LNCaP clone FGC (cell line): ENCODE measurements at places on chromosomes 13 and 19.

DNA sequence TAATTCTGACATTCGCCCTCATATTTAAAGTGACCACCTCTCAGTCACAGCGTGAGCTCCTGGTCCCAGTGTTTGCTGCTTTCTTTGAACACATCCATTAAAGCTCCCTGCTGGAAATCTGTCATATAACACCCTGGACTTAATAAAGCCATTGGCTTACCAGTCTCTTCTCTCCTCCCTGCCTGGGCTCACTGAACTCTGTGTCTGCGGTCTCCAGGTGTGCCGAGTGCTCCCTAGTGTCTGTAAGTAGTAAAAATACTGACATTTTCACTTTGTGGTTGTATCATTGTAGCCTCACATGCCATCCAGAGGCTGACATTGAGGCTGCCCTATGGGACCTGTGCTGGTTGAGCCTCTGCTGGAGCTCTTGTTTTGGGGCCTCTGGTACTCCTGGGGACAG, 2.6 kb upstream of the PSG11 start:
- no peak for DNase-seq

GRCh38 chr19:45352471-45352870, 11.9 kb downstream of the KLC3 start:
- no peak for DNase-seq

DNA sequence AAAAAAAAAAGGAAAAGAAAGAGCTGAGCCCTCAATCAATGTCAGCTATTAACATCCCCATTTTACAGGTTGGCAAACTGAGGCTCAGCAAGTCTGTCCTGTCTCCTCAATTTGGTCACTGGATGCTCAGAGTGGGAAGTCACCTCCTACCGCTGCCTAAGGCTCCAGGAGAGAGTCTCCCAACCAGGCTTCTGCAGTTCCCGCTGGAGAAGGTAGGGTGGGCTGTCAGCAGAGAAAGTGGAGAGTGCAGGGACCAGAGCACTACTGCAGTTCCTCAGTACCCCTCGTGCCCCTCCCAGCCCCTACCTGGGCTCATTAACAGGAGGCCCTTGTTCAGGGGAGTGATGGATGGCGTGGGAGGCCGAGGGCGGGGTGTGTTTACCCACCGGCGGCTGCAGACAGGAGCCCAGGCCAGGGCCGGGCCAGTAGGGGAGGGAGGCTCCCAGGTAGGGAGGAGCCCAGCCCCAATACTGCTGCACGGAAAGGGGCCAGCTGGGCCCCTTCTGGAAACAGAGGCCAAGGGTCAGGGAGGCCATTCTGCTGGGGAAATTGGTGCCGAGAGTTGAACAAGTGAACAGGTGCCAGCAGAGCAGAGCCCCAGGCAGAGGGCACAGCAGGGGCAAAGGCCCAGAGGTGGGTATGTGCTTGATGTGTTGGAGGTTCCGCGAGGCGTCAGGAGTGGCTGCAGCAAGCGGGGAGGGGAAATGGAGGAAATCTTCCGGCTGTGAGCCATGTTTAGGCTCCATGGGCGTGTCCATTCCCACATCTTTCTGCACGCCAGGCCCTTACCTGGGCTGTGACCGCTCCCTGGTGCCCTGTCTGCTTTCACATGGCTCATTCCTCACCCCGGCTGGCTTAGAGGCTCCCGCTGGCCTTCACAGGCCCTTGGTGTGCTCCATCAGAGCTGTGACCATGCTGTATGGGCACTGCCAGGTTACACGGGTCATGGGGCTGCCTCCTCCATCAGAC, 7.6 kb upstream of the COMP start:
- DNase-seq: no peak

- no peak for DNase-seq
Measured at GRCh38 chr19:10682397-10683063, 18.7 kb upstream of the QTRT1 start.

DNA sequence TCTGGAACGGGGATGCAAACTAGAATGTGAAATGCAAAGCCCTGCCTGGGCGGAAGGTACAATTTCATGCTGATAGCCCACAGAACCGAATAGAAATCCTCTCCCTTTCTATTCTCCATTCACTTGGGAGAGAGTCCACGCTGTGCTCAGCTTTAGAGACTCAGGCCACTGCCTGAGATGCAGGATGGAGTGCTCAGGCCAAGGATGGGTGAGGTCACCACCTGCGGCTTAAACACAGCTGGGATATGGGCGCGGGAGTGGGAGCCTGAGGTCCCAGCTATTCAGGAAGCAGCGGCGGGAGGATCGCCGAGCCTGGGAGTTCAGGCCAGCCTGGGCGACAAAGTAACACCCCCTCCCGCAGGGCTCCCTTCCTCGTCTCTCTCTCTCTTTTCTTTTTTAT, 446 bp upstream of the ZNF83 start:
- DNase-seq: no peak

- peak; percentile 30 for DNase-seq
Measured at GRCh38 chr19:57103573-57104277, 16.1 kb upstream of the USP29 start.

GRCh38 chr13:22121146-22121739, 450.4 kb downstream of the FGF9 start:
- DNase-seq: no peak

- DNase-seq: no peak
Measured at GRCh38 chr13:51311957-51312520, 27.5 kb upstream of the SERPINE3 start.

DNA sequence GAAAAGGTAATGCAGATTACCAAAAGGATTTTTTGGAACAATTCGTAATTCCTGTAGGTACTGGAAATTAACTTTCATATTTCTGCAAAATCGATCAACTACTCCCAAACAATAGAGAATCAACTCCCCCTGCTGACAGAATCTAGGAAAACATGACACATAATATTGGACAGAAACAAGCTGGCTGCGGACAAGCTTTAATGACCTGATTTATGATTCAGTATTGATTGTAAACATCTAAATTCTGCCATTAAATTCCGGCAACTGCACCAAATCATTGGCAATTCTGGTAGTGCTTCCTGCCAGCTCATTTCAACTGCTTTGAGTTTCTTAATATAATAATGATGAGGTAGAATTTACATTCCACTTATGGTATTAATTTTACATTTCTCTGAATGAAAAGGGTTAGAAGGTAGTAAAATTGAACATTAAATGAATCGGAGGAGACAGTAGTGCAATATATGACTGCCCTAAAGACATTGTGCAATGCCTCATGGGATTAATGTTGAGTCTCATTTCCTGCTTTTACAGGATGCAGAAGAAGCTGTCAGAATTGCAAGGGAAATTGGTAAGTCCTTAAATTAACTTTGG, 146.5 kb downstream of the PCCA start:
- DNase-seq: peak; percentile 10

DNA sequence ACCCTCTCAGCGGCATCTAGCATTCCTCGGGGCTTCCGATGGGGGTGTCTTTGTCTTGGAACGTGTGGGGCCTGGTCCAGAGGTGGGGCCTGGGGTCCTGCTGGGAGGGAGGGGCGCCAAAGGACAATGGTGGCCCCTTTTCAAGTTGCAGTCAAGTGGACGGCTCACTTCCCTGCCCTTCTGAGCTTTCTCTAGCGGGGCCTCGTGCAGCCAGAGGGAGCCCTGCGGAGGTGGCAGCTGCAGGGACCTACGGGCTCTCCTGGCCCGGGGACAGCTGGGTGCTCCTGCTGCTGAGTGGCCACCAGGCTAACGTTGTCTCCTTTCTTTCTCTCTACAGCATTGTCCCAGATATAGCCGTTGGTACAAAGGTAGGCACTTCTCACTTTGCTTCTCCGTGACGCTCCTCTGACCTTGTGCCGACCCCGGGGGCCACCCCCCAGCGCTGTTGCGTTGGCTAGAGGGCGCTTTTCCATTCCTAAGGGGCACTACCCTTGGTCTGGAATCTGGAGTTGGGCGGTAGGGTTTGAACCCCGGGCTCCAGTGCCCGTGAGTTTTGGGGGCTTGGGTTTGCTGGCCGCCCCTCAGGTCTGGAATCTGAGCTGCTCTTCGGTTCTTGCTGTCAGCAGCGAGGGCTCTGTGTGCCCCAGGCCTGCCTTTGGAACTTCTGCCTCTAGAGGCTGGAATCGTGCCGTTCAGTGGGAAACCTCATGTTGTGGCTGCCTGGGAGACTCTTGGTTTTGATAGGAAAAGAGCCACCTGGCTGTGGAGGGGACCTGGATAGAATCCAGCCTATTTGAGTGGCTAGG, 2.0 kb downstream of the PTBP1 start:
- DNase-seq: no peak

DNA sequence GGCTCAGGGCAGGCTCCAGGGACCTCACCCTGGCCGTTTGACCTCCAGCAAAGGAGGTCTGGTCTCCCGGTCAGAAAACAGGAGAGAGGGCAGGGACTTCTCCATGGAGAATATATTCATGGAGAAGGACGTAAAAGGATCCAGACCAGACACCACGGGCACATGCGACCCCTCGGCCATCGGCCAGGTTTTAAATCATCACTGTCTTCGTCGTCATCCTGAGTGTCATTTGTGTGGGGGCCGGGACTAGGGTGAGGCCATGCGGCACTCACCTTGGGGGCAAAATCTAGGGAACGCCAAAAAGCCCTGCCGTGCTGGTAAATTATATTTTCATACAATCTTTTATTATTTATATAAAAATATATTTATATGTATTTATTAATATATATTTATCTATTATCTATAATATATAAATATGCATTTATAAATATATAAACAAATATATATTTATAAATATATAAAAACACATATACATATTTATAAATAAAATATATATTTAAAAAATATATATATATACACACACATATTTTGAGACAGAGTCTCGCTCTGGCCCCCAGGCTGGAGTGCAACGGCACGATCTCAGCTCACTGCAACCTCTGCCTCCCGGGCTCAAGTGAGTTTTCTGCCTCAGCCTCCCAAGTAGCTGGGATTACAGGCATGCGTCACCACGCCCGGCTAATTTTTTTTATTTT, 75.4 kb downstream of the GADD45B start:
- no peak for DNase-seq
